ENCODE measurements at places on chromosomes 3 and 15. TPM values are rescaled to one million over a fixed set of nuclear protein-coding genes. Genes with fewer than 3 reads are reported as not detected.

Gene TPRG1
- 31.3 TPM for total RNA-seq

Gene RLBP1
- total RNA-seq = not detected

Gene AP3S2
- total RNA-seq = 65.4 TPM

Gene SYNPR
- not detected for total RNA-seq

Gene HTR3C
- not detected for total RNA-seq

Gene LTF
- total RNA-seq = 3.8 TPM

Gene GOLGA8R
- total RNA-seq = 2.0 TPM

Gene PCBP4
- 39.9 TPM for total RNA-seq

Gene CBLB
- total RNA-seq = 91.2 TPM

Gene TRH
- not detected for total RNA-seq

Measured in subcutaneous adipose tissue (tissue), 4 donors.